HAP-1 (cell line): ENCODE measurements at places on chromosomes 1 and 21.

DNA sequence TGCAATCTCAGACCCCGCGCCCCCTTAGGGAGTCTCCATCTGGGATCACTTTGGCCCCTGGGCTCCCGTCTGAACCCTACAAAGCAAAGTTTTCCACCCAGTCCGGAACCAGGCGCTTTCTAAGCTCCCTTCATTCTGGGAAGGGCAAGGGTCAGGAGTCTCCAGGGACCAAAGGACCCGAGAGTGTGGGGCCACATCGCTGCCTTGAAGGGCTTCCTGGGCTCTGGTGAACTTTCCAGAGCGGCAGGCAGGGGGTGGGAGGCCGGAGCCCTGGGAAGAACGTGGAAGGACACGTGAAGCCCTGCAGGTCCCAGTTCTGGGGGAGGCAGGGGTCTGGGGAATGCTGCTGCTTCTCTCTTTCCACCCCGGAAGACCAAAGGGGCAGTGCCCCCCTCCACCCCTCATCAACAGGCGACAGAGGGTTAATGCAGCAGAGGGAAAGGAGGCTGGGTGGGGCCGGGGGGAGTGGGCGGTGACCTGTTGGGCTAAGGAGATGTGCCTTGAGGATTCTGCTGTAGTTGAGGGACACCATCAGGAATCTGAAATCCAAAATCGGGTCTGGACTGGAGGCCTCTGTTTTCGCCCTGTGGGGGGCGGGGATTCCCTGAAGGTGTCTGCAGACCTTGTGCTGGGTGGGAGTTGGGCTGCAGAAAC lies 734 bp downstream of the CDK18 start:
- peak; percentile 38 for DNase-seq

DNA sequence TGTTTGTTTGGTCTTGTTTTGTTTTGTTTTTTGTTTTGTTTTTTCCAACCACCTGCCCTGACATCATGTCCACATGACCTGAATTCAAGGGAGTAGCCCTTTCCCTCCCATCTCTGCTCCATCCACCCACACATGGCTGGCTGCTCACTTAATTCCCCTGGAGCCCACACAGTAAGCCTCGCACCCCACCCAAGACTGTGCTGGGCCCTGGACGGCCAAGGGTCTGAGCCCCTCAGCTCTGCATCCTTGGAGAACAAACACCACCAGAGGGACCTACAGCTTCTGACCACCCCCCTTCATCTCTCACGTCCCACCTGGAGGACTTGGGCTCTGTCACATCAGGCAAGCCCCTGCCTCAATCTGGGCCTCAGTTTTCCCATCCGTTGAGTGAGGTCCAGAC lies 39.1 kb downstream of the MATN1 start:
- no peak for DNase-seq

DNA sequence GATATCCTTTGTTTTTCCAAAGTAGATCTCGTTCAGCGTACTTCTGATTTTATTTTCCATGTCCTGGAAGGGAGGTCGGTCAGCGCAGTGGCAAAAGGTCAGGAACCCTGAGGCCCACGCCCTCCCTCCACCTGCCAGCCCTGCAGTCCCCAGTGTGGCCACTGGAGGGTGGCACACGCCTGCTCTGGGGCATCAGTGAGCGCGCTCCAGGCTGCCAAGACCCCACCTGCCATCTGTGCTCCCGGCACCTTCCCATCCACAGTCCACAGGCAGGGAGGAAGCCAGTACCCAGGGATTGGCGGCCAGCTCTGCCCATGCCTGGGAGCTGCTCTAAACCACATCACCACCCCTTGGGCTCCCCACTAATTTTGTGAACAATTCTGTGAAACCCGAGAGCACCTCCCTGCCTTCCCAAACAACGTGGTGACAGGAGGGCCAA lies 32.3 kb downstream of the SLC66A1 start:
- DNase-seq, result peak; percentile 72

- DNase-seq, result no peak
These were observed 1573.5 kb downstream of the BRINP3 start for GRCh38 chr1:188904201-188904600.

DNA sequence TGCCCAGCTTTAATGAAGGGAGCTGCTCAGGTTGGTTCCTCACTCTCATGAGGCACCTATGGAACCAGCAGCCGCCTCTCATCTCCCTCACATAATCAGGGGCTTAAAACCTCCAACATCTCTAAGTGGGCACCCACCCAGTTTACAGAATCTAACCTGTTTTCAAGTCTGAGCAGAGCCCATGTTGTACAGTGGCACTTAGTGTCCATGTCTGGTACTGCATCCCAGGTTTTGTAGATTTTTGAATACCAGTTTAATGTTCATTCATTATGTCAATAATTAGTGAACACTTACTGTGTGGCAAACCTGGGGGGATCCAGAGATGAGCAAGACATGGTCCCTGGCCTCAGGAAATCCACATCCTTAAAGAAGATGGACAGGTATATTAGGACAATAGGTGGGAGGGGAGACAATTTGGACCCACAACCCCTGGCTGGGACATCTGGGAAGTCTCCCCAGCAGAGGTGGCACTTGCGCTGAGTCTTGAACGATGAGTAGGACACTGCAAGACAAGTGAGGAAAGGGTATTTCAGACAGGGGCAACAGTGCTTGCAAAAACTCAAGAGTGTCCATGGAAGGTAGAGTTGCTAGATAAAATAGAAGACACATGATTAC lies 83.3 kb downstream of the LACTBL1 start:
- peak; percentile 25 for DNase-seq
